Daoy (cell line): ENCODE measurements at places on chromosomes 5 and 9. TPM values are rescaled to one million over a fixed set of nuclear protein-coding genes. Genes with fewer than 3 reads are reported as not detected.
A peak's percentile ranks its signal among the peaks of the same experiment; 100 is the strongest.

GRCh38 chr9:83707518-83707767 is 315 bp downstream of the UBQLN1 start:
- DNase-seq: peak; percentile 90

DNA sequence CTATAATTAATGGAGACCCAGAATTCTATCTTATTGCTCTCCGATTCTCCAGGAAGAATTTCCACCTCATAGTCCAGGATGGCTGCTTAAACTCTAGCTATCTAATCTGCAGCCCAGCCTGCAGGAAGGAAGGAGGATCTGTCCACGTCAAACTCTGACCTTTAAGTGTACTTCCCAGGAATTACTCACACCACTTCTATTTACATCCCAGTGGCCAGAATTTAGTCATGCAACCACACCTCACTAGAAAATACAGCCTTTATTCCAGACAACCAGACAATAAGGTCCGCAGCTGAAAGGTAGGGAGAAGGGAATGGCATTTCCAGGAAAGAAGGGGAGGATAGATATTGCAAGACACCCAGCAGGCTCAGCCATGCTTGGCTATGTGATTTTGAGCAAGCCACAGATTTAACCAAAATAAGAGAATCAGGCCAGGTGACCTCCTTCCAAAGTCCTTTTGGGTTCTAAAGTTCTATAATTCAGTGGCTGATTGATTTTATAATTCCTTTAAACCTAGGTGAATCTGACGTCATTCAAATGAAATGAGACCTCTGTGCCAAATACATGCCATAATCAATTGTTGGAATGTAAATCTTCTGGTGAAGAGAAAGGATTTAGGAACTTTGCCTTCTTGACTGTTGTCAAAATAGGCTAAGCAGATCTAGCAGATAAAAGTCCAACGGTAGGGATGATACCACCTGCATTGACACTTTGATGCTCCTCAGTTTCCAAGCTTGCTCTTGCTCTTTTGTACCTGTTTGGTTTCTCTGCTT is 3.7 kb upstream of the DENND1A start:
- DNase-seq: peak; percentile 76

SEMA6A gene
- 0.34 and 4.9 TPM in 2 replicates for total RNA-seq

KIF12 gene
- total RNA-seq: not detected in 2 replicates
